ENCODE measurements at places on chromosomes 16 and 17. TPM values are rescaled to one million over a fixed set of nuclear protein-coding genes. Genes with fewer than 3 reads are reported as not detected.

DNA sequence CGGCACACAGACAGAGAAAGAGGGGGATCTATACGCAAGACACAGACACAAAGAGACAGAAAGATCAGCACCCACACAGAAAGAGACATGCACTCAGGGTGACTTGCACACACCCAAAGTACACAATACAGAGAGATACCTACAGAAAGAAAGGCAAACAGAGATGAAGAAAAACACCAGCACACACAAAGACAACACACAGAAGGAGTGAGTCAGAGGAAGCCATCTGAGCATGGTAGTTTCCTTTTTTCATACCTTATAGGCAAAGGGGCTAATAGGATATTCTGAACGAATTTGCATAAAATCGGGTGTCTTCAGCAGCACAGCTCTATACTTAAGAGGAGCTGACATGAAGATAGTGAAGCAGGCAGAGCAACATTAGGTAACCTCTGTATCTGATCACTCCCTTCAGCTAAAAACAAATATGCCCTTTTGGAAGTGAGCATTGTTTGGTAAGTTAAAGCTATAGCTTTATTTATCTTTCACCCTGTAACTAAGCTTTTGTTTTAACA is 198.6 kb downstream of the AATF start:
- no peak for DNase-seq
- peak overlapping the region; percentile 40 for H3K27ac ChIP-seq
- peaks cover 7% of the 10 kb centered on the region for H3K36me3 ChIP-seq
- H3K4me1 ChIP-seq = peaks cover 17% of the 10 kb centered on the region
- H3K4me3 ChIP-seq = no peak overlapping the region

DNA sequence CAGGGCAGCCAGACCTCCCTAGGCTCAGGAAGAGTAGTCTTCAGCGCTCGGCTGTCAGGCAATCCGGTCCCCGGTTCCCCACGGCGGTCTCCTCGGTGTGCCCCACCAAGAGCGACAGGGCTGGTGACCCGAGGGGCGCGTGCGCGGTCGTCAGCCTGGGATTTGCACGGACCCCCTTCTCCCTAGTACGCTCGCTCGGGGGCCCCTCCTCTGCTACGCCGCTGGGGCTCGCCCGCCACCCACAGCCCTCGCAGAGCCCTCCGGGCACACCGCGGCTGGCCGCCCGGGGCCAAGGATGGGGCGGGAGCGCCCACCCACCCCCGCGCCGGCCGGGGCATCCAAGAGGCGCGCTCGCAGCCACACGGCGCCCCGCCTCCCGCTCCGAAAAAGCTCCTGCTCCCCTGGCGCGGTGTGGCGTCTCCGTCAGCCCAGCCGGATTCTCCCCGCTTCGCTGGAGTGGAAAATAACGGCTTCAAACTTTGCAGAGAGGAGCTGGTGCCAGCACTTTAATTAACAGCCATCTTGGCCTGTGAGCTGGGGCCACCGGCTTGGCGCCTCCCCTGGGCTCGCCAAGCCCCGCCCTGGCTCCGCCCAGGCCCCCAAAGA is 2.1 kb upstream of the C1QL1 start:
- H3K36me3 ChIP-seq = no peaks in the 10 kb centered on the region
- H3K4me1 ChIP-seq = peaks cover 9% of the 10 kb centered on the region
- no peak overlapping the region for H3K27ac ChIP-seq
- no peak overlapping the region for H3K4me3 ChIP-seq
- no peak for DNase-seq
- peaks cover 2% of the 10 kb centered on the region for H3K27me3 ChIP-seq

MYH2 gene
- total RNA-seq = under 0.01 TPM

HLF gene
- 8.0 TPM for total RNA-seq

GRCh38 chr17:81241648-81242420 is 2.7 kb downstream of the NDUFAF8 start:
- H3K4me1 ChIP-seq = peaks cover 35% of the 10 kb centered on the region
- no peak overlapping the region for H3K4me3 ChIP-seq
- no peak overlapping the region for H3K27ac ChIP-seq
- no peaks in the 10 kb centered on the region for H3K27me3 ChIP-seq
- no peaks in the 10 kb centered on the region for H3K36me3 ChIP-seq

GRCh38 chr17:77373299-77374169 is 232.8 kb downstream of the SEC14L1 start:
- H3K4me3 ChIP-seq = peak overlapping the region; percentile 70
- DNase-seq = no peak
- H3K36me3 ChIP-seq = no peaks in the 10 kb centered on the region
- peaks cover 53% of the 10 kb centered on the region for H3K4me1 ChIP-seq
- H3K27me3 ChIP-seq = no peaks in the 10 kb centered on the region
- peak overlapping the region; percentile 83 for H3K27ac ChIP-seq

DDX52 gene
- 13.9 TPM for total RNA-seq

TNRC6A gene
- total RNA-seq = 42.3 TPM

GRCh38 chr17:320809-321385 is 31.7 kb downstream of the RPH3AL start:
- no peaks in the 10 kb centered on the region for H3K4me1 ChIP-seq
- no peaks in the 10 kb centered on the region for H3K27me3 ChIP-seq
- peak; percentile 51 for DNase-seq
- H3K36me3 ChIP-seq = peaks cover 13% of the 10 kb centered on the region

- no peaks in the 10 kb centered on the region for H3K27me3 ChIP-seq
- H3K4me1 ChIP-seq = no peaks in the 10 kb centered on the region
- DNase-seq = no peak
- no peak overlapping the region for H3K4me3 ChIP-seq
- no peak overlapping the region for H3K27ac ChIP-seq
Observed at GRCh38 chr16:7640334-7640733, 307.7 kb downstream of the RBFOX1 start.

GRCh38 chr16:27181019-27181790 is 22.1 kb upstream of the KDM8 start:
- no peak overlapping the region for H3K27ac ChIP-seq
- no peaks in the 10 kb centered on the region for H3K27me3 ChIP-seq
- no peak for DNase-seq
- H3K4me1 ChIP-seq = peaks cover 8% of the 10 kb centered on the region

DNA sequence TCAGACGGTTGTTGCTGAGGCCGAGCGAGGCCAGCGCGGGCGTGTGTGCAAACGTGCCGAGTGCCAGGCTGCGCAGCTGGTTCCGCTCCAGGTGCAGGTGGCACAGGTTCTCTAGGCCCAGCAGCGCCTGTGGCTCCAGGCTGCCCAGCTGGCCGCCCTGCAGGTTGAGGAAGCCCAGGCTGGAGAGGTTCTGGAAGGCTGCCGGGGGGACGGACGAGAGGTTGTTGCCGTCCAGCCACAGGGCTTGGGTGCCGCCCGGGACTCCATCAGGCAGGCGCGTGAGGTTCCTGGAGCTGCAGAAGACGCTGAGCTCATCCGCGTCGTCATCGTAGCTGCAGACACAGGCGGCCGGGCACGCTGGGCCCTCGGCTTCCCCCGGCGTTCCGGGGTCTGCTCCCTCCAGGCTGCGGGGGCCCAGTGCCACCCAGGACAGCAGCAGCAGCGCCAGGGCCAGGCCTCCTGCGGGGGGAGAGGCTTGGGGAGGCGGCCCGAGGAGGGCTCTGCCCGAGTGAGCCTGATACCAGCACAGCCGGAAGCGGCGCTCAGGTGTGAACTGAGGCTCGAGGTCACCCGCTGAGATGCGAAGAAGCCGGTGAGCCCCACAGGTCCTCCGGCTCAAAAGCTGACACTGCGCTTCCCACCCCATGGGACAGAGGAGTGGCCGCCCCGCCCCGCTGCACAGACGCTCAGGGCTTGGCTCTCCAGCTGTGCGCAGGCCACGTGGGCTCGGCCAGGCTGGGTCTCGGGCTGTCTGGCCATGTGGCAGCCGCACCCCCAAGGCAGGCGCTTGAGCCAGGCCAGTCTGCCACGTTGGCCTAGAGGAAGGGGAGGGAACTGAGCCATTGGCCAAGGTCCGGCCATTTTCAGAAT is 1.3 kb downstream of the IGFALS start:
- peak overlapping the region; percentile 64 for H3K27ac ChIP-seq
- peaks cover 30% of the 10 kb centered on the region for H3K36me3 ChIP-seq
- DNase-seq = no peak

DNA sequence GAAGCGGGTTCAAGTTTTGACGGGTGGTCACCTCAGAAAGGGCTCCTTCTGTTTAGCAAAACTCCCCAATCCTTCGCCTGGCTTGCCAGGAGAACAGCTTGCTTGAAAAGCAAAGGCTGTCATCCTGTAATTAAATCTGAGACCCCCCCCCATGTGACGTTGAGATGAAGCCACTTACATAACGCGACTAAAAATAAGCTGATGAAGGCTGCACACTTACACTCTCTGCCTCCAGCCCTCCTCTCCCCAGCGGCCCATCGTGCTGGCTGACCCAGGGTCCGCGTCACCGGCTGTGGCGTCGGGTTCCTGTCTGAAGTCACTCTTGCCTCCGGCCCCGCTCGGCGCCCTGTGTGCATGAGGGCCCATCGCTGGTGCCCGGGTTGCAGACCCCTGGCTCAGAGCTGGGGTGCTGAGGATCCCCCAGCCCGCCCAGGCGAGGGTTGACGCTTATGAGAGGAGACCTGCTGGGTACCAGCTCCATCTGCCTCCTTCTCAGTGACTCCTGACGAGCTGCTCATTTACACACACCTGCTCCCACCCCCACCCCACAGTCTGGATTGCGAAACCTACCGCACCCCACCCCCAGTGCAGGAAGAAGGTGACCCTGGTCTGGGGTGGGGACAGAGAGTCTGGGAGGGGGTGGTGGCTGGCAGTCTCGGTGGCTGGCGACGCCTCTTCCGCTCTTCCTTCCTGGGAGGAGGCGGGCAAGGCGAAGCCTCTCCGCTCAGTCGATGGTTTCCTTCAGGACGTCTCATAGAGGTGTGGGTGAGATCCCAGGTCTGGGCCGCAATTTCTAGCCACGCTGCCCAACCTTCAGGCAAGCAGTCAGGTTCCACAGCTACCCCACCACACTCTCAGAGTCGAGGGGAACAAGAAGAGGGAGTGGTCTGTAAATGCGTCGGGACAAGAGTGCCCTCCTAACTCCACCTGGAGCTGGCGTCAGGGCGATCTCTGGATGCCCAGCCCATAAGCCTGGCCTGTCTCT is 3.1 kb upstream of the BAIAP2 start:
- no peak for DNase-seq
- H3K27ac ChIP-seq = peak overlapping the region; percentile 77
- no peaks in the 10 kb centered on the region for H3K27me3 ChIP-seq

DNA sequence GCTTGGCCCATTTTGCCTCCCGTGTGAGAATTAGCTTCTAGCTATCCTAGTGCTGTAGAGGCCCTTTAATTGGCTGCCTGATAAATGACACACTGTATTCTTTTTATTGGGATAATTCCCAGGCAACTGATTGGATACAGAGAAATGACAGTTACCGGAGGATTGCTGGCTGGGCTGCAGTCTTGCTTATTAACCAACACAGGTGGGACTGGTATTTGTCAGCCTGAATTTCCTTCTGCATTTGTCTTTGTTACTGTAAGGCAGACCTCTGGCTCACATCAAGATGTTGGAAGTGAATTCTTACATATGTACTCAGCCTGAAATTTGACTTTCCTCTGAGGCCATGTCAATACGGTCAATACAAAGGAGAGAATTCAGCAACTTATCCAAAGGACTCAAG is 650.8 kb upstream of the SOX9 start:
- no peak overlapping the region for H3K4me3 ChIP-seq
- H3K27me3 ChIP-seq = no peaks in the 10 kb centered on the region
- no peak overlapping the region for H3K27ac ChIP-seq
- no peaks in the 10 kb centered on the region for H3K36me3 ChIP-seq

TPSD1 gene
- total RNA-seq = not detected

GRCh38 chr17:13302419-13302818 is 284.6 kb upstream of the ELAC2 start:
- H3K4me3 ChIP-seq = no peak overlapping the region
- no peaks in the 10 kb centered on the region for H3K36me3 ChIP-seq
- H3K4me1 ChIP-seq = no peaks in the 10 kb centered on the region
- H3K27ac ChIP-seq = no peak overlapping the region
- DNase-seq = no peak
- H3K27me3 ChIP-seq = no peaks in the 10 kb centered on the region

- no peak for DNase-seq
- no peaks in the 10 kb centered on the region for H3K27me3 ChIP-seq
- H3K4me1 ChIP-seq = peaks cover 11% of the 10 kb centered on the region
- H3K4me3 ChIP-seq = no peak overlapping the region
- no peak overlapping the region for H3K27ac ChIP-seq
Observed at GRCh38 chr16:13630374-13630773, 289.6 kb upstream of the ERCC4 start.

FN3KRP gene
- total RNA-seq = 10.1 TPM

SLC7A6 gene
- total RNA-seq = 2.5 TPM

- no peaks in the 10 kb centered on the region for H3K27me3 ChIP-seq
- H3K4me3 ChIP-seq = peak overlapping the region; percentile 89
- H3K27ac ChIP-seq = peak overlapping the region; percentile 93
Observed at GRCh38 chr16:8866118-8866883, 2.5 kb downstream of the CARHSP1 start.

- peaks cover 2% of the 10 kb centered on the region for H3K4me1 ChIP-seq
- H3K27ac ChIP-seq = peak overlapping the region; percentile 60
- no peak overlapping the region for H3K4me3 ChIP-seq
Observed at GRCh38 chr17:78933025-78933958, 8.1 kb upstream of the TIMP2 start.

TSNAXIP1 gene
- total RNA-seq = 0.09 TPM

GRCh38 chr17:70040336-70040735 is 34.7 kb upstream of the KCNJ16 start:
- H3K4me3 ChIP-seq = no peak overlapping the region
- no peak overlapping the region for H3K27ac ChIP-seq
- no peaks in the 10 kb centered on the region for H3K4me1 ChIP-seq
- H3K27me3 ChIP-seq = no peaks in the 10 kb centered on the region

ARL5C gene
- not detected for total RNA-seq

KRT28 gene
- total RNA-seq = not detected

DNA sequence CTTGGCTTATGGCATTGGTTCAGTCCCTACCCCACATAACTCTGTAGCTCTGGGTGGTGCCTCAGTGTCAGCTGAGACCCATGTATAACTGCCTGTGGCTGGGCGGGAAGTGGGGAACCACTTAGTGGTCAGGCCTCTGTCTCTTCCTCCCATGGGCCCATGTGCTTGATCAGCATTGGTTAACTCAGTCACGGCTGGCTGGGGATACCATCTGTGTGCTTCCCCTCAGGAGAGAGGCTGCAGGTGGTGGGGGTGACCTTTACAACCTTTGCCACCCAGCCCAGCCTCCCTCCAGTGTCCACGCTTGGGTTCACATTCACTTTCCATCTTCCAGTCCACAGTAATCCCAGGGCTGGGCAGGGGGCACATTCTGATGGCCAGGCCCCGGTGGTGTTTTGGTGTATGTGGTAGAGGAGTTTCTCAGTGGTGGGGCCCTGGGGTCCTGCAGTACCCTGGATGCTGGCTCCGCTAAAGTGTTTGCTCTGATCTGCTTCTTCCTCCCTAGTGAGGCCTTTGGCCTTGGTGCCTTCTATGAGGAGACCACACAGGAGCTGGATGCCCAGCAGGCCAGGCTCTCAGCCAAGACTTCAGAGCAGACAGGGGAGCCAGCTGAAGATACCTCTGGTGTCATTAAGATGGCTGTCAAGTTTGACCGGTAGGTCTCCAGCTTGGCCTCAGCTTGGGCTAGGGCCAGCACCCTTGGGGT is 10.2 kb upstream of the NFATC3 start:
- H3K4me1 ChIP-seq = peaks cover 54% of the 10 kb centered on the region
- no peaks in the 10 kb centered on the region for H3K27me3 ChIP-seq
- H3K4me3 ChIP-seq = no peak overlapping the region

- no peak overlapping the region for H3K4me3 ChIP-seq
- no peaks in the 10 kb centered on the region for H3K27me3 ChIP-seq
- no peak overlapping the region for H3K27ac ChIP-seq
- H3K36me3 ChIP-seq = no peaks in the 10 kb centered on the region
Observed at GRCh38 chr17:76612977-76613851, 27.6 kb upstream of the ST6GALNAC2 start.

PIK3R6 gene
- 0.37 TPM for total RNA-seq

All from liver (tissue), 10 donors.